ENCODE measurements at places on chromosomes 12 and 14.

- no peak for DNase-seq
Observed at GRCh38 chr12:16389594-16389993, 42.1 kb downstream of the MGST1 start.

DNA sequence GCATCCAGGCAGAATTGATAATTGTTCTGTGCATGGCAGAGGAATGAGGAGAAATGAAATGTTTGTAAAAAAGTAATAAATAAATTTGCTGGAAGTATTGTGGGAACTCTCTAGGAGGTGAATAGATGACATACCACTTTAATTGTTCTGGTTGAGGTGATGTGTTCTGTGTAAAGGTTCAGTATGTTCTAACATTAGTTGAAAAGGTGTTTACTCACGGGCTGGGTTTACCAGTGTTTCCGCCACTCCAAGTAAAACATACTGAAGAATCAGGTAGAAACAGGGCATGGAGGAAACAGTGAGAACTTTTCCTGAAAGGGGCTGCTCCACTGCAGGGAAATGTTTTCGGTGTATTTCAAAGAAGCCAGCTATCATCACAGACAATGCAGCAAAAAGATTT is 53.3 kb downstream of the SLC15A5 start:
- DNase-seq, result no peak

GRCh38 chr12:111181143-111181726 is 187.7 kb downstream of the PHETA1 start:
- DNase-seq, result no peak

DNA sequence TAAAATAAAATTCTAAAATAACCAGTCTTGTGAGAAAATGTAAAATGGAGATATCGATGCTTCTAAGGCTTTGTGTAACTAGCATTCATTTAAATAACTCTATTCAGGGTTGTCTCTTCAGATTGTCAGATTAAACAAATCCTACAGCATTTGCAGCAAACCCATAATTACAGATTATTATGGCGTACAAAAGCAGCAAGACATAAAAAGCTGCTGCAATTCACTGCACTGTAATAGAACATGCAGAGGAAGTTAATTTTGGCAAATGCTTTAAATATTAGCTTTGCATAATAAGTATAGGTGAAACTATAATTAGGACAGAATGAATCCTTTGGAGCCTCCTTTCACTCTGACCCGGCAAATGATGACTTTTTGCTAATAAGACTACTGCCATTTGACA is 98.3 kb downstream of the INSM2 start:
- DNase-seq, result no peak

- DNase-seq, result no peak
Observed at GRCh38 chr14:81009346-81009745, 53.9 kb downstream of the TSHR start.

GRCh38 chr12:43316520-43316919 is 235.5 kb downstream of the ADAMTS20 start:
- no peak for DNase-seq

DNA sequence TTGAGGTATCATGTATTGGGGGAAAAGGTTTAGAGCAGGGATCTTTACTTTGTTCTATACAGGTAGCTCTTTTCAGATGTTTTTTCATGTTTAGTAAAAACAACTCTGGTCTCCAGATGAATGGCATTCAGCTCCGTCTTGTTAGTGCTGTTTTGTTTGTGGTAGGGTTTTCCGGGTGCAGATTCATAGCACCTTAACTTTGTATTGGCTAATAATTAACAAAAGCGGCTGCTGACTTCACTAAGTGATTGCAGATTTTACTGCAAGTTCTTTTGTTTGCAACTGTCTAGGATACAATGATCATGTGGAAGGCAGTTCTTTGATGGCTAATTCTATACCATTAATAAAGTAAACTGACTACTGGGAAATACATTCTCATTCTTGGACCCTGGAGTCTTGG is 32.2 kb upstream of the BHLHE41 start:
- DNase-seq, result no peak

GRCh38 chr12:61272441-61272840 is 987.8 kb upstream of the USP15 start:
- no peak for DNase-seq

- DNase-seq, result no peak
Observed at GRCh38 chr12:52082026-52082668, 2.6 kb downstream of the SMIM41 start.
